Urinary bladder (tissue), 4 donors: ENCODE measurements at places on chromosomes 2 and 18. TPM values are rescaled to one million over a fixed set of nuclear protein-coding genes. Genes with fewer than 3 reads are reported as not detected.

ASTL gene
- 0.85 TPM for total RNA-seq

DNA sequence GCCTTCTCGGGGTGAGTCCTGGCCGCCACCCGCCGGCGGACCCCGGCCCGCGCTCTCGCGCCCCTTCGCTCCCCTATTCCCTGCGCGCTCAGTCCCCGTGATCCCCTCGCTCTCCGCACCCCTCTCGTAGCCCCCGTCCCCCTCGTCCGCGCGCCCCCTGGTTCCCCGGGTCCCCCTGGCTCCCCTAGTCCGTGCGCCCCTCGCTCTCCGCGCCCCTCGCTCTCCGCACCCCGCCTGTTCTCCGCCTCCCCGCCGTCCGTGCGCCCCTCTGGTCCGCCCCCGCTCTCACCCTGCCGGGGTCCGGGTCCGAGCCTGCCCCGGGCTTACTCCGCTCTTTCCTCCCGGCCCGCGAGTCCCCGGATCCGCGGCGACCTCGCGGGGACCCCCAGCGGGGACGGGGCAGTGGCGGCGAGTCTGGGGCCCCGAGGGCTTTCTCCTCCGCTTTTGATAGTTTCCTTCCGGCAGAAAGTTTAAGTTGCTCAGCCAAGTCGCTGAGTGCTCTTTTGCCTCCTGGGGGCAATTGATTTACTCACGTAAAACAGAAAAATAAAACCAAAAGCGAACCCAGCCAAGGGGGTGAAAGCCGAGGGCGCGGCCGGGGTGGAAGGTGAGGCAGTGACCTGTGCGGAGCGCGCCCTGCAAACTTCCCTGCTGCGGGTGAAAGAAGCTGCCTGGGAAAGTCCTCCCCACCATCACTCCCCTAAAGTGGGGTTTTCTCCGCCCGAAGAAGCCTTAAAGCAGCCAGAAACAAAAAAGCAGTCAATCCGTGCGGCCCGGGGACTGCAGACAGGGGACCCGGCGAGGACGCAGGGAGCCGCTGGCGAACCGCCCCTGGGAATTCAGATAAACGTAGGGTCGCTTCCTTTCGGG, 568 bp downstream of the RAB31 start:
- no peak for DNase-seq

DNA sequence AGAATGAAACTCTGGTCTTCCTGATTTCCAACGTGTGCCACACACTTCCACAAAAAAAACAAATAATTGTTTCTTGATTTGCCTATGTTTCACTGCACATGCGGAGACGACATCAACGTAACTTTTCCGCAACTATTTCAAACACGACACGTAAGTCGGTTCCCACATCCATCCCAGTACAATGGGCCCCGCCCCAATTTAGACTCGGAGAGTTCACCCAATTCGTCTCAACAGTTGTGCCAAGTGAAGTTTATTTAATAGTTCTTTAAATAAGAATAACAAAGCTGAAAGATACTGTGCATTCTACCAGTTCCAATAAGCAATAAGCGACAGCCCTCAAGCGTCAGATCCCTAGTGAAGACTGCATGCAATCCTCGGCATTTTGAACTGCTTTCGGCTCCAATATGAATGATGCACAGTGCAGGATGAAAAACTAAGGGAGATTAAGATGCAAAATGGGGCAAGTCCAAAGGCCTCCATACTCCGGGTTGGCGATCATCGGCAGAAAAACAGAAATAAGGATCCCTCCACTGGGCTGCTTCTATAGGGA, 664 bp downstream of the CCT4 start:
- no peak for DNase-seq

ALLC gene
- 0.16 TPM for total RNA-seq

- no peak for DNase-seq
Observed at GRCh38 chr2:99834426-99834825, 308.0 kb downstream of the AFF3 start.

DNA sequence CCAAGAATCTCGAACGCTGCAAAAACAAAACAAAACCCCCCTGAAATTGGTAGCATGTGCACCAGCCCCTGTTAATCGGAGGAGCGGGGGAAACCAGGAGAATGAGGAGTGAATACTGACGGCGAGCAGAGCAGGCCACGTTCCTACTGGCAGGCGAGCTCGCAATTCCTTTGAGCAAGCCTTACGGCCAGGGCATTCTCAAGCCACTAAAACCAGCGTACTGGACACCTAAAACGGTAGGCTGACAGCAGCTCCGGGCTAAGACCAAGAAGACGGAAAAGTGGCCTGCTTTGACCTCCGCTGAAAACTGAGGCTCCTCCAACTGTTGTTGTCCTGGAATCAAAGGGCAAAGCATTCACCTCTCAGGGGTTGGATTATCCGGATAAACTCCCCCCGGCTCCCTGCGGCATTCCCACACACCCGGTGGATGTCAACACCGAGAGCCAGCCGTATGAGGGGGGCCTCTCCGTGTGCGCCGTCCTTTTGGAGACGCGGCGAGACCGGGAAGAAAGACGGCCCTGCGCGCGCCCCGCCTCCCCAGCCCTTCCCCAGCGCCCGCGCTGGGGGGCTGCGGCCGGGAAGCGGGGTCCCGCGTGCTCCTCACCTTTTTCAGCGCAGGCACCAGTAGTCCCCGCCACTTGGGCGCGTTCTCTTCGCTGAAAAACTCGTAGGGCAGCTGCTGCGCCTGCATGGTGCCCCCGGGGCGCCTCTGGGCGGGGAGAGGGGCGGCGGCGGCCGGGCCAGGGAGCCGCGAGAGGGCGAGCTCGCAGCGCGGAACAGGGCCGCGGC, 925 bp downstream of the SOS1 start:
- no peak for DNase-seq

PSMA8 gene
- total RNA-seq, result not detected

GPR45 gene
- not detected for total RNA-seq

CCT7 gene
- total RNA-seq, result 117 TPM

GRCh38 chr18:58392324-58393000, 236.4 kb downstream of the ALPK2 start:
- DNase-seq, result peak; percentile 36
